ENCODE measurements at places on chromosomes 1 and 21.
A peak's percentile ranks its signal among the peaks of the same experiment; 100 is the strongest.

GRCh38 chr1:63931468-63931867 lies 157.7 kb downstream of the ROR1 start:
- no peak for DNase-seq
- H3K27ac ChIP-seq: no peak overlapping the region
- no peak overlapping the region for H3K4me3 ChIP-seq
- no peaks in the 10 kb centered on the region for H3K4me1 ChIP-seq
- peaks cover 3% of the 10 kb centered on the region for H3K27me3 ChIP-seq

DNA sequence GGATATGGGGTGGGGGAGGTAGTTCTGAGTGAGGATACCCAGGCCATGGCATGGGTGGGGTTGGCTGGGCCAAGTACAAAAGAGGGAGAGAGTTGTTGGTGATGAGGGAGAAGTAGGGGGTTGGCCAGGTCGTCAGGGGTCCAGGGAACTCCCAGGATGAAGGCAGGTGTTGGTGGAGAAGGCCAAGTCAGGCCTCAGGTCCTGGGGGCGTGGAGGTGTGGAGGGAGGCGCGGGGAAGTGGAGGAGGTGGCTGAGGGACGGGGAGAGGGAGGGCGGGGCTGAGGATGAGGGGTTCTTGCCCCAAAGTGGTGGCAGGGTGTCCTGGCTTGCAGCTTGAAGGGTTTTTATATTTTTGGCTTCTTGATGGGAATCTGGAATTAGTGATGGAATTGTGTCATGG lies 61.1 kb downstream of the FOXO6 start:
- no peak for DNase-seq
- H3K27me3 ChIP-seq: peaks cover 7% of the 10 kb centered on the region
- no peak overlapping the region for H3K27ac ChIP-seq
- no peaks in the 10 kb centered on the region for H3K36me3 ChIP-seq
- H3K4me1 ChIP-seq: no peaks in the 10 kb centered on the region

DNA sequence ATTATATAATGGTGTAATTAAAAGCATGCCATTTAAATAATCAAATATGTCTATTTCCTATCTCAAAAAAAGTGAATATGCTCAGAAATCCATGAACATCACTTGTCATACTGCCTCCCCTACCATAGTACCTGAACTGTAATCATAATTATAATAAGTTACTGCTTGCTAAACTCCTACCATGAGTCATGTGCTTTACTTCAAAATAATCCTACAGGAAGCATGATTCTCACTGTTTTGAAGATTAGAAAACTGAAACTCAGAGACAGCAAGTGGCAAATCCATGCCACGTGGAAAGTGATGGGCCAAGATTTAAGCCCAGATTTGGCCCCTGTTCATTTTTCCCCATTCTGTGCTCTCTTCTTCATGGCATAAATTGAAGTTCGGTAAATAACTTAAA lies 5.2 kb downstream of the LRRC7 start:
- DNase-seq: no peak
- peaks cover 3% of the 10 kb centered on the region for H3K36me3 ChIP-seq
- no peak overlapping the region for H3K4me3 ChIP-seq

GRCh38 chr1:146021622-146022402 lies at the start of gene HJV:
Gene HJV (minus strand): TSS chr1:146021735. CDS start chr1:146020231, 1,504 bp downstream.
- DNase-seq: no peak
- H3K4me3 ChIP-seq: no peak within 1 kb of the TSS
- no peak within 1 kb of the TSS for H3K27ac ChIP-seq
- H3K4me1 ChIP-seq: peaks cover 12% of the 10 kb centered on the region

DNA sequence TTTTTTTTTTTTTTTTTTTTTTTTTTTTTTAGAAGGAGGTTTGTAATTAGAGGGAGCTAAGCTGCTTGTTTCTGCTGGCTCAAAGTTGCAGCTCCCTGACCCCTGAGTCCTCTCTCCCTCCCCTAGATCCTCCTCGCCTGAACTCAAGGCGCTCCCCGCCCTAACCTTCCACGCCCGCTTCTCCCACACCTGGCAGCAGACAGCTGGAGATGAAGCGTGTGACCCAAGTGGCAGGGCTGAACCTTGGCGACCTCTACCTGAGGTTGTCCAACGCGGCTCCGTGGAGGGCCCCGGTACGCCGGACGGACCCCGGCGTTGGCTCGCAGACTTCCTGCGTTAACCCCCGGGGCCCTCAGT lies 795 bp downstream of the NGF start:
- H3K4me3 ChIP-seq: no peak overlapping the region
- H3K36me3 ChIP-seq: no peaks in the 10 kb centered on the region
- H3K27me3 ChIP-seq: peaks cover 32% of the 10 kb centered on the region
- no peak overlapping the region for H3K27ac ChIP-seq
- DNase-seq: no peak

DNA sequence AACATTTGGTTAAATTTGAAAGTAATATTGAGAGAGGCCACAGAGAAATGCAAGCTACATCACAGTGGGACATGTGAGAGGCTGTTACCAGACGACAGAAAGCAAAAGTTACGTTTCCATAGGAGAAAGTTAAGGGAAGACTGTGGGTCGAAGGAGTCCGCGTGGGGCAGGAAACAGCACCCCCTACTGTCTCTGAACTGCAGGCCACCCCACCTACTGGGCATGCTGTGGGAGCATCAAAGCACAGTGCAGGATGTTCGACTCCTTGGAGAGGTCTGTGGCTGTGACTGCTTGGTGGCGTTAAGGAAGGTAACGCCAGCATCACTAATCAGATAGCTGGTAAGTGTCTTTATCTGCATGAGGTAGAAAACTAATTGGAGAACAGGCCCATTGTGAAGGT lies 123.9 kb downstream of the PTBP2 start:
- no peaks in the 10 kb centered on the region for H3K27me3 ChIP-seq
- H3K36me3 ChIP-seq: no peaks in the 10 kb centered on the region
- H3K4me1 ChIP-seq: no peaks in the 10 kb centered on the region
- peak; percentile 10 for DNase-seq
- no peak overlapping the region for H3K27ac ChIP-seq

DNA sequence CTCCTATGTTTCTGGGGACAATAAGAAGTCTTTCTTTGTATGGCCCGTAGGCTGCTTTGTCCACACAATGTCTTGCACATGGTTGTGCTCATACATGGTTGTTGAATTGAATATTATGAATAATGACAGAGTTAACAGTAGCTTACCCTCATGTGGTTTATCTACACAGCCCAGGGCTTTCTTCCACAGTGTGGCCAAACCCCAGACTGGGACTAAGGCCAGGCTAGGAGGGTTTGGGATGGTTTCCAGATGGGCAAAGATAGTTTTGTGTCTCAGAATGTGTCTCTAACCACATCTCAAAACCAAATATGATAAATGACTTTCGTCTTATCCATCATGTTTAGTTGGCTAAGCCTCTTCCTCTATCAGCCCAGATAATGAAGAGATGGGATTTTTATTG lies 65.2 kb downstream of the CACNA1E start:
- H3K36me3 ChIP-seq: no peaks in the 10 kb centered on the region
- H3K27me3 ChIP-seq: peaks cover 62% of the 10 kb centered on the region
- no peak for DNase-seq
- no peak overlapping the region for H3K4me3 ChIP-seq
- no peak overlapping the region for H3K27ac ChIP-seq

GRCh38 chr1:71193153-71193552 lies 112.3 kb upstream of the ZRANB2 start:
- H3K4me3 ChIP-seq: no peak overlapping the region
- DNase-seq: no peak
- no peak overlapping the region for H3K27ac ChIP-seq
